LNCaP clone FGC (cell line): ENCODE measurements at places on chromosomes 1 and 21.

- no peak for DNase-seq
Observed at GRCh38 chr1:16293538-16293937, 56.6 kb upstream of the CPLANE2 start.

GRCh38 chr1:89035080-89035479, 12.4 kb upstream of the GBP3 start:
- DNase-seq, result no peak

GRCh38 chr1:108140936-108141335, 59.2 kb downstream of the SLC25A24 start:
- no peak for DNase-seq

GRCh38 chr1:58968360-58968952, 184.6 kb upstream of the JUN start:
- DNase-seq, result peak; percentile 88

DNA sequence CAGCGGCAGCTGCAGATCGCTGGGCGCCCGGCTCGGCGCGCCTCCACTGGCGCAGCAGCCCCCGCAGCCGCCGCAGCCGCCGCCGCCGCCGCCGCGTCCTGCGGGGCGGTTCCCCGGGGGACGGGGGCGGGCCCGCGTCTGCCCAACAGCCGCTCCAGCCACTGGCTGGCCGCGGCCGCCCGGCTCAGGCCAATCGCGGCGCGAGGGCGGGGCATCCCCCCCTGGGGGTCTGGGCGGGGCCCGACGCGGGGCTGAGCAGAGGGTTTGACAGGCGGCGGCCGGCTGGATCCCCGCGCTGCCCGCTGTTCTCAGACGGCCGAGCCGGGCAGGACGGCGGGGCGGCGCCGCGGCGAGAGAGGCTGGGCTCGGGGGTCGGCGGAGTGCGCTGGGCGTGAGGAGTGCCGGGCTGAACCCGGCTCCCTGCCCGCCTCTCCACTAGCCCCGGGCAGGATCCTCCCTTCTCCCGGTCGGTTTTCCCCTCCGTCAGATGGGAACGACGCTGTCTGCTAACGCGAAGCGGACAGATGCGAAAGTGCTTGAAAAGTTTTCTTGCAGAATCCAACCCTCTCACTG, at the start of gene GLIS1:
GLIS1 (minus strand) TSS at position 56 of the 573 bp plus-strand sequence. CDS start 1,100 bp downstream, outside the sequence.
- peak; percentile 21 for DNase-seq
